Immature natural killer cell (primary cell): ENCODE measurements at places on chromosomes 1 and 21. TPM values are rescaled to one million over a fixed set of nuclear protein-coding genes. Genes with fewer than 3 reads are reported as not detected.

KCNH1 gene
- not detected for polyA plus RNA-seq

SYT11 gene
- polyA plus RNA-seq: 28.7 TPM

SLFNL1 gene
- 0.11 TPM for polyA plus RNA-seq

GRCh38 chr1:87120779-87121178, 206.3 kb downstream of the HS2ST1 start:
- no peaks in the 10 kb centered on the region for H3K36me3 ChIP-seq
- no peaks in the 10 kb centered on the region for H3K4me1 ChIP-seq
- H3K4me3 ChIP-seq: no peak overlapping the region
- H3K27me3 ChIP-seq: no peaks in the 10 kb centered on the region
- no peak overlapping the region for H3K27ac ChIP-seq
- DNase-seq: no peak

DNA sequence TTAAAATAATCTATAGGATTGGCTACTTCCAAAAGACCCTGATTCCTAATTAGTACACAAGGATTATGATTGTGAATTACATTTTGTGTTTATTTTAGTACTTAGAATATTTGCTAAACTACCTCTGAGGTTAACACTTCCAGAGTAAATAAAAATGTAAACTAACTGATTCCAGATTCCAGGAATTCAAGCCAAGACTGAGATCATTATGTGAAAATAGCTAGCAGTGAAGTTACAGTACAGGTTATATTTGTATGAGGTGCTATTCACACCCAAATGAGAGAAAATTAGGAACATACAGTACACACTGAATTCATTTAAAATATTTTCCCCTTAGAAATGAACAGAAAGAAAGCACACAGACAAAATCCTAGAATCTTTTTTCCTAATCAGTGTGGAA, 28.8 kb downstream of the TTLL7 start:
- no peak for DNase-seq
- no peak overlapping the region for H3K4me3 ChIP-seq
- H3K4me1 ChIP-seq: no peaks in the 10 kb centered on the region
- H3K27ac ChIP-seq: no peak overlapping the region

DNA sequence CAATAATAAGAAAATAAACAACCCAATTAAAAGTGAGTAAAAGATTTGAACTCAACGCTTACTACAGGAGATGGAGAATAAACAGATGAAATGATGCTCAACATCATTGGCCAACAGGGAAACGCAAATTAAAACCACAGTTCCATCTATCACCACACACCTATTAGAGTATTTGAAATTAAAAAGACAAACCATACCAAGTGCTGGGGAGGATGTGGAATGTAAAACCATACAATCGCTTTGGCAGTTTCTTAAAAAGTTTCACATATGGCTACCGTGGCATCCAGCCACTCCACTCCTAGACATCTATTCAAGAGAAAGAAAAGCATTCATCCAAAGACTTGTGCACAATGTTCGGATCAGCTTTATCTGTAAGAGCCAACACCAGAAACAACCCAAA, 1.3 kb upstream of the LRRC3 start:
- H3K27ac ChIP-seq: peak overlapping the region; percentile 66
- peak overlapping the region; percentile 67 for H3K4me3 ChIP-seq
- peaks cover 8% of the 10 kb centered on the region for H3K4me1 ChIP-seq

GRCh38 chr21:45948576-45949141, 32.9 kb upstream of the COL6A1 start:
- H3K36me3 ChIP-seq: no peaks in the 10 kb centered on the region
- no peaks in the 10 kb centered on the region for H3K4me1 ChIP-seq
- no peak for DNase-seq
- H3K27ac ChIP-seq: no peak overlapping the region
- H3K27me3 ChIP-seq: peaks cover 2% of the 10 kb centered on the region
- no peak overlapping the region for H3K4me3 ChIP-seq
